ENCODE measurements at places on chromosomes 3 and 15. TPM values are rescaled to one million over a fixed set of nuclear protein-coding genes. Genes with fewer than 3 reads are reported as not detected.

GRCh38 chr15:62506217-62506805 is 341.2 kb upstream of the C2CD4B start:
- peaks cover 6% of the 10 kb centered on the region for H3K27me3 ChIP-seq
- peaks cover 6% of the 10 kb centered on the region for H3K4me1 ChIP-seq
- H3K36me3 ChIP-seq = no peaks in the 10 kb centered on the region
- H3K27ac ChIP-seq = no peak overlapping the region
- no peak overlapping the region for H3K4me3 ChIP-seq
- DNase-seq = no peak

DNA sequence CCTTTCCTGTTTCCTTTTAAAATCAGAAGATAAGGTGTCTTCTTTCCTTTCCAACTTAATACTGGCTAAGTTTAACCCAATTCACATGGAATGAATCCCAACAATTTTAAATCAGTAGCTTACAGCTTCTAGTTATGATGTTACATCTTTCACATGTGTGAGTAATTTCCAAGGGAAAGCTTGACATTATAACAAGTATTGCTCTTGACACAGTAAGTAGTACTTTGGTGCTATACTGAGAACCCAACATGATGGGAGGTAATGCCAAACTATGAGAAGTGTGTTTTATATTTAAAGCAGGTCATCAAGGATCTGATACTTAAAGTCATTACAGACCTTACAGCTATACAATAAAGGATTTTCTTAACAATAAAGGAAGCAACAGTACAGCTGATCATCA is 29.1 kb downstream of the RABL3 start:
- no peak overlapping the region for H3K4me3 ChIP-seq
- H3K27ac ChIP-seq = no peak overlapping the region
- no peaks in the 10 kb centered on the region for H3K4me1 ChIP-seq

GRCh38 chr15:98611808-98612207 is 36.5 kb upstream of the IGF1R start:
- no peak for DNase-seq
- H3K4me3 ChIP-seq = no peak overlapping the region

GRCh38 chr3:49792371-49793150 is 6.2 kb upstream of the IP6K1 start:
- peaks cover 5% of the 10 kb centered on the region for H3K27me3 ChIP-seq
- H3K4me3 ChIP-seq = no peak overlapping the region
- DNase-seq = no peak
- H3K36me3 ChIP-seq = no peaks in the 10 kb centered on the region
- peaks cover 5% of the 10 kb centered on the region for H3K4me1 ChIP-seq
- no peak overlapping the region for H3K27ac ChIP-seq

DNA sequence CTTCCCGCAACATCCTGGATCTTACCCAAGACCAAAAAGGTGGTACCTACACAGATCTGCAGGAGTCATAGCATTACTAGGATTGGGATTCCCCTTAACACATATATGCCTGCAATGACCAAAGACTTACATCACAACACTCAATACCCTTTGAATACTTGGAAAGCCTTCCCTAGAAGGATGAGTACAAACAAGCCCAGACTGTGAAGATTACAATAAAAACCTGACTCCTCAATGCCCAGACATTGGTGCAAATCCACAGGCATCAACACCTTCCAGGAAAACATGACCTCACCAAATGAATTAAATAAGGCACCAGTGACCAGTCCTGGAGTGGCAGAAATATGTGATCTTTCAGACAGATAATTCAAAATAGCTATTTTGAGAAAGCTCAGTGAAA is 326.8 kb downstream of the TBL1XR1 start:
- H3K27me3 ChIP-seq = peaks cover 3% of the 10 kb centered on the region
- H3K4me1 ChIP-seq = no peaks in the 10 kb centered on the region
- H3K36me3 ChIP-seq = no peaks in the 10 kb centered on the region
- DNase-seq = no peak
- H3K27ac ChIP-seq = no peak overlapping the region

DNA sequence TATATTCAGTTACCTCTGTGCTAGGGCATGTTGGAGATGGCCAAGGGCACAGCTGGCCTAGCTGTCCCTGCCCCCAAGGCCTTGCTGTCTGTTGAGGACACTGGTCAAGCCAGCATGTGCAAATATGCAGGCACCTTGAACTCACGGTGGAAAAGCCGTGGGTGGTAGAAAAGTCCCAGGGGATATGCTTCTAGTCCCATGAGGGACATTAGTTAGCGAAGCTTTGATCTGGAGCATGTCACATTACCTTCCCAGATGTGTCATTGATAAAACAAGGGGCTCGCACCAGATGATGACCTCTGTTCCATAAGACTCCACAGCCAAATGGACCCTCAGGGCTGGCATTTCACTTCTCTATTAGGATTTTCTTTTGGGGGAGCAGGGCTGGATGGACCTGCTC is 14.2 kb upstream of the TMEM158 start:
- H3K4me1 ChIP-seq = no peaks in the 10 kb centered on the region
- H3K27me3 ChIP-seq = peaks cover 11% of the 10 kb centered on the region
- no peaks in the 10 kb centered on the region for H3K36me3 ChIP-seq
- no peak overlapping the region for H3K27ac ChIP-seq

DNA sequence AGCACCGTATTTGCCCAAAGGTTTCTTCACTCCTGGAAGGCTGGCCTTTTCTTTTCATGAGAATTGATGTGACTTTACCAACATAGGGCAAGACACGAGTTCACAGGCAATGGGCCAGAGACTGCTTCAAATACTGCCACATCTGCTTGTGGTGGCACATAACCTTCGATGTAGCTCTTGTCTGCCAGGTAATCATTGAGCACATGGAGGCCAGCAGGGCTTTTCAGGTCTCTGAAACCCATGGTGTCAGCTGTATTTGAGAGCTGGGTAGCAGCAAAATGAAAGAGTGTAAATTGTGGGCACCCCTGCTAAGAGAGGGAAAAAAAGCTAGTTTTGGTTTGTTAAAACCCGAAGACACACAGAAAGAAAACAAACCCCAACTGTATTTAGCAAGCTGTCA is 200.7 kb downstream of the NAALADL2 start:
- H3K27ac ChIP-seq = no peak overlapping the region
- no peaks in the 10 kb centered on the region for H3K27me3 ChIP-seq
- peaks cover 9% of the 10 kb centered on the region for H3K36me3 ChIP-seq
- DNase-seq = no peak

- no peak overlapping the region for H3K27ac ChIP-seq
- no peak for DNase-seq
- H3K4me3 ChIP-seq = no peak overlapping the region
- no peaks in the 10 kb centered on the region for H3K36me3 ChIP-seq
- no peaks in the 10 kb centered on the region for H3K4me1 ChIP-seq
Observed at GRCh38 chr3:195886181-195887141, 21.9 kb downstream of the TNK2 start.

DNA sequence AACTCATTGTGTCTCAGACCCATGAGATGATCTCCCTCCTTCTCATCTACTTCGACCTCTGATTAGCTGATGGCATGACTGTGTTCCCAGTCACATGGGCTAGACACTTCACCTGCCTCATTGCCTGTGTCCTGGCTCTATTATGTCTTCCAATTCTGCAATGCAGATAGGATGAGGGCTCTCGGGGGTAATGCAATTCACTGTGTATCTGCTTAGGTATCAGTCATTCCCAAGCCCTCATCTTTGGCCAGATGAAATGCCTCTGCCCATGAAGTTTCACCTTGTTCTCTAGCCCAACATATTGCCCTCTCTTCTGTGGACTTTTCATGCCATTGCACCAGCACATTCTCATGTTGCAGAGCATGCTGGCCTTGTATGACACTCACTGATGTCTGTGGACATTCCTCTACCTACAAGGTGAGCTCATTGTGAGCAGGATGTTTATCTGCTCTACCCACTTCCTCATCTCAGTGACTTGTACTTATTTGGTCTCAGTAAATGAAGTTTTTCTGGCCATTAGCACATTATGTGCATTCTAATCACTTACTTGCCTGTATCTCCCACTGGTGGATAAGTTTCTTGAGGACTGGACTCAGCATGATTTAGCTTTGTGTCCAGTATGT is 32.3 kb downstream of the MOBP start:
- H3K27ac ChIP-seq = no peak overlapping the region
- no peak for DNase-seq
- H3K4me3 ChIP-seq = no peak overlapping the region

- H3K27me3 ChIP-seq = no peaks in the 10 kb centered on the region
- peaks cover 11% of the 10 kb centered on the region for H3K36me3 ChIP-seq
- DNase-seq = no peak
- peaks cover 81% of the 10 kb centered on the region for H3K4me1 ChIP-seq
Observed at GRCh38 chr3:16514021-16514700, 662 bp upstream of the RFTN1 start.

DNA sequence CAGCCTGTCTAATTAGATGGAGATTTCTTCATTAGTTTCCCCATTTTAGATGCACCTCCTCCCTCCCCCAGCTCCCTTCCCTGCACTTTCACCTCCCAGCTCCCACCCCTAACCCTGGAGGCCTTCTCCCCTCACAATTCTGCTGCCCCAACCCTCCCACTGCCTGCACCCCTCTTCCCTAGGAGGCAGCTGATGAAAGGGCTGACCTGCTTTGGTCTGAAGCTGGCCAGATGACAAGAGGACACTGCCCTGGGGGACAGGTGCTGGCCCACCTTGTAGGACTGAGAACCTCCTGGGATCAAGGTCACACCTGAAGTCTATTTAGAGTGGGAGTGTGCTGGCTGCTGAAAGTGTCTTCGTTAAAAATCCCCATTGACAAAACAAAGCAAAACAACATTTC is 259.4 kb downstream of the TLE3 start:
- H3K4me3 ChIP-seq = no peak overlapping the region
- H3K4me1 ChIP-seq = no peaks in the 10 kb centered on the region
- no peaks in the 10 kb centered on the region for H3K36me3 ChIP-seq
- H3K27ac ChIP-seq = no peak overlapping the region
- no peak for DNase-seq

DNA sequence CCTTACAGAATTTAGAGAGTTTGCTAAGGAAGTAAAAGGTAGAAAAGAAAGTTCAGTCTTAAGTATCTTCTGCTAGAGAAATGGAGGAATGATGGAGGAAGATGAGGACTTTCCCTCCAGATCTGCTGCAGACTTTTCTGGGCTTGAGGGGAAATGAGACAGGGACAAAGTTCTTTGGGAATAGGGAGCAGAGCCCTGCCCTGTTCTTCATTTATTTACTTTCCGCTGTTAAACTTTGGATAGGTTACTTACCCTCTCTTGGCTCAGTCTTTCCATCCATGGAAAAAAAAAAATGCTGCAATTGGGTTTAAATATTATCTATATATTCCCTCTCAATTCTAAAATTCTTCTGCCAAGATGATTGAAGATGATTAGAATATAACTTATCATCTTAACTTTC is 202.9 kb downstream of the TBL1XR1 start:
- H3K27ac ChIP-seq = no peak overlapping the region
- no peaks in the 10 kb centered on the region for H3K36me3 ChIP-seq
- peaks cover 5% of the 10 kb centered on the region for H3K27me3 ChIP-seq
- H3K4me3 ChIP-seq = no peak overlapping the region

GRCh38 chr3:126930936-126931600 is 51.8 kb upstream of the PLXNA1 start:
- H3K27ac ChIP-seq = no peak overlapping the region
- peaks cover 28% of the 10 kb centered on the region for H3K27me3 ChIP-seq
- H3K4me3 ChIP-seq = no peak overlapping the region
- peaks cover 8% of the 10 kb centered on the region for H3K4me1 ChIP-seq
- H3K36me3 ChIP-seq = peaks cover 6% of the 10 kb centered on the region
- no peak for DNase-seq

- H3K4me1 ChIP-seq = peaks cover 16% of the 10 kb centered on the region
- H3K27ac ChIP-seq = peak overlapping the region; percentile 96
- no peak overlapping the region for H3K4me3 ChIP-seq
- H3K36me3 ChIP-seq = peaks cover 21% of the 10 kb centered on the region
Observed at GRCh38 chr3:154324919-154325318, 632 bp upstream of the DHX36 start.

The CKMT1B gene
- total RNA-seq = not detected

- no peak for DNase-seq
- H3K27me3 ChIP-seq = no peaks in the 10 kb centered on the region
- H3K4me1 ChIP-seq = no peaks in the 10 kb centered on the region
- H3K27ac ChIP-seq = no peak overlapping the region
Observed at GRCh38 chr3:60990442-60990730, 260.9 kb downstream of the FHIT start.

All from natural killer cell treated with Interleukin-12 subunit alpha and Interleukin-12 subunit beta and Interleukin-15 and Interleukin-18, amount 100 ng/mL, for 72 hours (primary cell).